ENCODE measurements at places on chromosomes 1 and 21. TPM values are rescaled to one million over a fixed set of nuclear protein-coding genes. Genes with fewer than 3 reads are reported as not detected.

Gene S100A7
- not detected for polyA plus RNA-seq

Gene SLC22A15
- polyA plus RNA-seq = 0.09 TPM

Gene ATP1A4
- 0.03 TPM for polyA plus RNA-seq

Gene RNF223
- polyA plus RNA-seq = not detected

DNA sequence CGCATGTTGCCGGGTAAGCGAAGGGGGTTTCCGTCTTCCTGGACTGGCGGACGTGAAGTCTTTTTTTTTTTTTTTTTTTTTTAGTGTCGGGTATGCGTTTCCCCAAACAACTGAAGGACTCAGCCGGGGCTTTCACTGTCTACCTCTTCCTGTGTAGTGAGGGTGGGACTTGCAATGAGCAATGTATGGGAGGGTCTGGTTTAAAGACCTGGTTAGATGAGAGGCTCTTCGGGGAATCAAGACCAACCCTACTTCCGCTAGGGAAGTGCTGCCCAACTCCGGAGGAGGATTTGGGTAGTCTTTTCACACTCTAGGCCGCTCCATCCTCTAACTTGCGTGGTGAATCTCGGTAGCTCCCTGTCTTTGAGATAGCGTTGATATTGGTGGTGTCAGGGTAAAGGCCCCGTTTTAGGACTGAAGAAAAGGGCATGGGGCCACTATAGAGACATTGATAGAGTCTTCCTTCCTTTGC is 754 bp downstream of the PRRC2C start:
- DNase-seq = no peak

DNA sequence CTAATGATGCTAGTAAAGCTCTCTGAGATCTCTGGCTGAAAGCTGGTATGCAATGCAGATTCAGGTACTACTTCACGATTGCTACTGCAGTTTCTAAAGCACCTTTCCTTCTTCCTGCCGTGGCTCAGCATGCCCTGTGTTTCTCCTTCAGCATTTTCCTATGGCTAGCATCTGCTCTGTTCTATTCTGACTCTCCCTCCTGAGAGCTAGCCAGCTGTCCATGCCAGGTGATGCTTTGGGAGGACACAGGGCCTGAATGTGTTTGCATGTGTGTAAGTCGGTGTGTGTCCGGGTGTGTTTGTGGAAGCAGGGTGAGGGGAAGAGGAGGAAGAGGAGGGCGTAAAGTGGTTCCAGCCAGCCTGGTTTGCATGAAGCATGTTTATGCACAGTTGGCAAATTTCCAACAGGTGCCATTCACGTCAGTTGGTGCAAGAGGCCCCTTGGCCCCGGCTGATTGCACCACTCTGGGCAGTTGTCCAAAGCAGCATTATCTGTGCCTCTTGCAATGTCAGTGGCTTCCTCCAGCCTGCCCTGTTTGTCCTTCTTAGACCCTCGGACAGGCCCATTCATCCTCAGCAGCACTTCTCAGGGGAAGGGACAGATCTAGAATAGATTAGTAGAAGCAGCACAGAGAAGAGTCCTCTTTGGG is 433.3 kb downstream of the DISC1 start:
- DNase-seq = no peak

GRCh38 chr1:234756066-234756774 is 146.2 kb upstream of the IRF2BP2 start:
- DNase-seq = no peak

GRCh38 chr21:31503939-31504338 is 155.6 kb upstream of the SOD1 start:
- DNase-seq = no peak

- DNase-seq = no peak
These were observed 1.5 kb upstream of the PROX1 start for GRCh38 chr1:213986020-213986924.

- DNase-seq = no peak
These were observed 64.2 kb upstream of the DPH5 start for GRCh38 chr1:101089613-101090338.

DNA sequence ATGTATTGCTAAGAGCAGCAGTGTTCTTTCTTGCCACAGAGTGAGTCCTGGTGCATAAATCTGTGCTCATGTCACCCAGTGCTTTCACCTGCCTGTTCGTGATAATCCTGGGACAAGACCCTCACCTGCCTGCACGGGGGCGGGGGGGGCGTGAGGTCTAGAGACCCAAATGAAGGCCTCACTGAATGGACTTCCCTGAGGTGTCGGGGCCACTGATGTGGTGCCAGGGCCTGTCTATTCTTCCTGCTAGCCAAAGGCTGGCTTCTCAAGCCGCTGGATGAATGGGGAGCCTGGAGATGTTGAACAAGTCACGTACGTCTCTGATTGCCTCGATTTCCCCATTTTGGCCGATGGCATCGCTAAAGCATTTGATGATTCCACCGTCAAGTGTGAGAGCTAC is 118.8 kb upstream of the IRF2BP2 start:
- no peak for DNase-seq

- peak; percentile 21 for DNase-seq
These were observed 35.9 kb downstream of the POFUT2 start for GRCh38 chr21:45251635-45252447.

Gene C1QC
- 23.1 TPM for polyA plus RNA-seq

Gene SPAG17
- 0.09 TPM for polyA plus RNA-seq

GRCh38 chr1:94093996-94094395 is 27.0 kb downstream of the ABCA4 start:
- DNase-seq = no peak

Gene JAM2
- 3.6 TPM for polyA plus RNA-seq

DNA sequence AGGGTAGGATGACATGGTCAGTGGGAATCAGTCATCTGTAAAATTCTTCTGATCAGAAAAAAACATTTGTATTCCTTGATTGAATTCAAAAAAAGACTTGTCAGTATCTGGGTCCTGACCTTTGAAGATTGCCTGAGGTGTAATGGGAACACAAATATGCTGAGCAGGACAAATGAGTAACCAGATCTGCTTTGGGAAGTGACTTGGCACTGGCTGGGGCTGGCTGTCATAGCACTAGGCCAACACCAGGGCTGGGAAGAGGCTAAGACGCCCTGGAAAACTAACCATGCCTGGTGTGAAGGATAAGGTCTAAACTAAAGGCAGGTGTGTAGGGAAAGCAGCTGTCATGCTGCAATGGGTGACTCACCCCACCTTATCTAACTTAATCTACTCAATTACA is 452.9 kb upstream of the BEND5 start:
- no peak for DNase-seq

All from psoas muscle (tissue), 8 donors.